Cardiac muscle cell (in vitro differentiated cells and primary cell): ENCODE measurements at places on chromosomes 12 and 14. TPM values are rescaled to one million over a fixed set of nuclear protein-coding genes. Genes with fewer than 3 reads are reported as not detected.

SPATS2 gene
- 23.3 and 31.0 TPM in 2 replicates for total RNA-seq

LYZ gene
- total RNA-seq, result 0.11 and 0.69 TPM in 2 replicates

SDSL gene
- 4.5 and 14.6 TPM in 2 replicates for total RNA-seq

ADAM20 gene
- total RNA-seq, result 0.04 and 0.74 TPM in 2 replicates

WNT1 gene
- total RNA-seq, result not detected in 2 replicates

CCDC184 gene
- 0.45 and 1.7 TPM in 2 replicates for total RNA-seq

TPH2 gene
- not detected in 2 replicates for total RNA-seq

NTS gene
- 0.78 and 2.4 TPM in 2 replicates for total RNA-seq

NPC2 gene
- 310 and 437 TPM in 2 replicates for total RNA-seq

RDH11 gene
- total RNA-seq, result 41.7 and 61.2 TPM in 2 replicates

DCD gene
- total RNA-seq, result not detected in 2 replicates

FOXM1 gene
- 9.9 and 36.1 TPM in 2 replicates for total RNA-seq
